Activated CD4-positive, CD25-positive, alpha-beta regulatory T cell (primary cell): ENCODE measurements at places on chromosomes 12 and 14.

DNA sequence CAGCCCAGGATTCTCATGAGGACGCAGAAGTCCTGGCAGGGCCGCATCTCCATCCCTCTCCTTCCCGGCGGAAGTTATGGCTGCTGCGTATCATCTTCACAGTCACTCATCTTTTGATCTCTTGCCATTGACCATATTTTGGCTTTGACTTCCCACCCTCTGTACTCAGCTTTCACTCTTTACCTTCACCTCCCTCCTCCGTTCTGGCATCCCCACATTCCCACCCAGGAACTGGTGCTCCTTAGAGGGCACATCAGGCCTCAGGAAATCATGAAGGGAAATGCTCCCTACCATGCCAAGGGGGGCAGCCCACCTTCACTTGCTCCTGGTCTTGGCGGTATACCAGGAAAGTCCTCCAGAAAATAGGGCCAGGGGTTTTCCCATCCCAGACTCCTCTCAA is 1.3 kb downstream of the TEX52 start:
- no peak for DNase-seq

DNA sequence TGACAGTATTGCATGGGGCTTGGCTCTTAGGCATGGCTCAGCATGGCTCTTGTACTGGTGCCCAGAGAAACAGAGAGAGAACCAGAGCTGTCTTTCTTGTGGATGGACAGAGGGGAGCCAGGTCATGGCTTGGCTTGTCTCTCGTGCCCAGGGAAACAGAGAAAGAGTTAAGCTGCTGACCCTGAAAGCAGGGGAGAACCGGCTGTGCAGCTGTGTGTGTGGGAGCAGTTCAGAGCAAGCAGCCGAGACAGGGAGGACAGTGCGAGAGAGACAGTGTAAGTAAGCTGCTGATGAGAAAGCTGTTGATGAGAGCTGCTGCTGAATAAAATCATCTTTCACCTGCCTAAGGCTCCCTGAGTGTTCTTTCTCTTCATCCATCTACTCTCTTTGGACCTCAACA is 61.3 kb upstream of the DDHD1 start:
- no peak for DNase-seq

GRCh38 chr14:84112589-84112988 is 1417.4 kb upstream of the FLRT2 start:
- no peak for DNase-seq

- no peak for DNase-seq
Measured at GRCh38 chr12:4595881-4596280, 33.9 kb downstream of the DYRK4 start.

- DNase-seq: no peak
Measured at GRCh38 chr14:62247266-62247665, 485.0 kb downstream of the SNAPC1 start.

DNA sequence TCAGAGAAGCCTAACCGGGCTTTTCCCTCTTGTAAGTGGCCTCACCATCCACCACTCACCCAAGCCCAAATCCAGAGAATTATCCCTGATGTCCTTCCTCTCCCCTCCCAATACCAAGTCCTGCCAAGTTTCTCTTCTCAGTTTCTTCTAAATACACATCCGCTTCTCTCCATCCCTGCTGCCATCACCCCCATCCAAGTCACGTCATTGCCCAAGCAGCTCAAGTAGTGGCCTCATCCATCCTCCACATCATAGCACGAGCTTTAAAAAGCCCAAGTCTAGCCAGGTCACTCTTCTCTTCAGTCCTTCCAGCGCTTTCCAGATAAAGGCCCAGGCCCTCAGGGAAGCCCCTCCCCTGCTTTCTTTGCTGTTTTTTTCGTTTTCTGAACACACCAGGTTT is 25.4 kb downstream of the IL31 start:
- DNase-seq: no peak

DNA sequence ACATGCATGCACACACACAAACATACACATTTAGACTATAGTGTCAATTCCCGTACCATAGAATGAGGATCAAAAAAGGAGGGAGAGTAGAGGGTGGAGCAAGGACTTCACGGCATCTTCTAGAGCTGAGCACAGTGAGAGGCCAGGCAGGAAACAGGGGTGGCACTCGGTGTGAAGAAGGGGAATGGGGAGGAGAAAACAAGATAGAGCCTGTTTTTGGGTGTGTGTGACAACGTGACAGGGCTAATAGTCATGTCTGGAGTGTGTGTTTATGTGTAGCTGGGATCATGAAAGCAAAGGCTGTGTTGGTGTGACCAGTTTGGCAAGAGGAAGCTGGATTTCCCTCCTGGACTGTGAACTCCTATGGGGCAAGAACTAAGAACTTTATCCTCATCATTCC is 9.9 kb upstream of the ACVR1B start:
- DNase-seq: no peak
